ENCODE measurements at places on chromosomes 2 and 18.

DNA sequence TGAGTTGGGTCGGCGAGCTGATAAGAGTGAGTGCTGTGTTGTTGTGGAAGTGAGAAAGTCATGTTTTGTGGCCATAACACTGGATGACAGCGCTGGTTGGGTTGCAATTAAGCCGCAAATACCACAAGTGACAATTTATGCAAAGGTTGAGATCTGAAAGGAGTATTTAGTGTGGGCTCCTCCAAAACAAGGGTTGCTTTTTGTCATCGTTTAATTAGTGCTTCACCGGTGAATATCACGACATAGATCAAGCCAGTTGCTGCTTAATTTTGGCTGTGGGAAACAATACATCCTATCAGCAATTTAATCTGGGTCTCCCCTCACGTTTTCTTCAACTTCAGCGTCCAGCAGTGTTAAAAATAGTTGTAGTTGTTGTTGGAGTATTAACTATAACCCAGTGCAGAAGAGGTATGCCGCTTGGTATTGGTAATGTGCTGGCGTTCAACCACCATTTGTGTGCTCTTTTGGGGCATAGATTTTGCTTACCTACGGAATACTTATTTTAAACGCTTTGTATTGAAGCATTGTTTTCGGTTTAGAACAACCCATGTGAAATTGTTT is 662 bp downstream of the ACVR2A start:
- DNase-seq = no peak

DNA sequence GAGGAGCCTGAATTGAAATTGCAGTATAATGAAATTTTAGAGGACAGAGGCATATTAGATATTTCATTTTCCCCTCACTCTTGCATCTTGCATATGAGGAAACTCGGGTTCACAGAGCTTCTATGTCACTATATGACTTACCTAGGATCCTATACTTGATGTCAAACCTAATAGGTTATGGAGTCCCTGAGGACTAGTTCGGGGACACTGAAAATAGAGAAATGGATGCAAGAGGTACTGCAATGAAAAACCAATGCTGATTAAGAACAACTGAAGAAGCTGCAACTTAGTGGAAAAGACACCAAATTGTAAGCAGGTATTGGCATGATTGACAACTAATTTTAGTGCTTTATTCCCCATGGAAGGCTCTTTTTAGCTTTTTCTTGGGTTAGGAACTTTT is 210.1 kb downstream of the IKZF2 start:
- no peak for DNase-seq

GRCh38 chr18:7871560-7872456 is 304.7 kb downstream of the PTPRM start:
- no peak for DNase-seq

GRCh38 chr2:240353086-240353798 is 82.2 kb upstream of the GPC1 start:
- DNase-seq = no peak

DNA sequence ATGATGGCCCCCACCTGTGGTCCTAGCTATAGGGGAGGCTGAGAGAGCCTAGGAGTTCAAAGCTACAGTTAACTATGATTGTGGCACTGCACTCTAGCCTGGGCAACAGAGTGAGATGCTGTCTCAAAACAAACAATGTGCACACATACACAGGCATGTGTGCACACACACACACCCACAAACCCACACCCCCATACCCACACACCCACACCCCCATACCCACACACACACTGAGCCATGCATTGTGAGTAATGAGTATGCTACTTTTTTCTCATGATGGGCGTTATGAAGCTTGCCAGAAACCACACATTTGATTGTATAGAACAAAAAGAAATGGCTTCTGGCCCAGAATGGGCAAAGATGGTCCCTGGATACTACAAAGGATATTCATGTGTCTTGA is 691.1 kb downstream of the SLC4A3 start:
- DNase-seq = no peak

DNA sequence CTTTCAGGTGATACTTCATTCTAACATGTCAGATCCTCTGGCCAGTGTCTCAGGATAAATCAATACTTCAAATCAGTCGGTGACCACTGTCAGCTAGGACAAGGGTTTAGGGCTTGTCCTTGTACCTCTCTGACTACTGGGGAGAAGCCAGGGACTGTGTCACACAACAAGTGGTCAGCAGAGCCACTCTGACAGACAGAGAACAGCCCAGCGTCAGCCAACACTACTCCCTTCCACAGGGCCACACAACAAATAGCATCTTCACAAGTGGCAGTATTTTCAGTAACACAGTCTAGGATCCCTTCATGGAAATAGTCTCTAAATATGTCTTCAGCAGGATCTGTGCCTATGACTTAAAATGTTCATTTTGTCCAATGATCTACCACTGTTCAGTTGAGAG is 14.2 kb downstream of the FLACC1 start:
- no peak for DNase-seq

DNA sequence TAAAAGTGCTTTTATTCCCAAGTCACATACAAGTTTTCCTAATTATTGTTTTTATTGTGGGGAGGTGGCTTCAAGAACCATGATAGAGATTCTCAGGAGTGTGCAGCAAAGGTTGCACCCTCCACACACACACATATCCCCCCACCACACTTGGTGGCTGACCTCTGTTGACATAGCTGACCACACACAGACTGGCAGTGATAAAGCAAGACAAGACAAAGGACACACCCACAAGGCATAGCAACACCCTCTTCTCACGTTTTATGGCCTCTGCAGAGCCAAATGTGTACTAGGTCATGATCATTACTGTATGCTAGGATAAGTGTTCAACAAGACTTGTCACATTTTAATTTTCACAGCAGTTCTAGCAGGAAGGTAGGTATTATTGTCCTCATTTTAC is 143.0 kb upstream of the EPC2 start:
- DNase-seq = no peak

DNA sequence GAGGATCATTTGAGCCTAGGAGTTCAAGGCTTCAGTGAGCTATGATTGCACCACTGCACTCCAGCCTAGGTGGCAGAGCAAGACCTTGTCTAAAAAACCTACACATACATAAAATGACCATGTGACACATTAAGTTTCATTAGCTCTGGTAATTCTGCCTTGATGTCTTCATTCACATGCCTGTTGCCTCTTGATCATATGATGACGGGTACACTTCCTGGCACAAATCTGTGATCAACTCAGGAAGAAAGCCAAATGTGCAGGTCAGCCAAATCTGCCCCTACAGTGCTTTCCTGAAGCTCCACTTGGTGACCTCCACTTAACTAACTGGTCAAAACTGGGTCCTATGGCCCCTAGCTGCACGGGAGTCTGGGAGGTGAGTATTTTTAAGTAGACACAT is 54.4 kb upstream of the B3GNT7 start:
- no peak for DNase-seq

- no peak for DNase-seq
These were observed 38.5 kb downstream of the ASAP2 start for GRCh38 chr2:9244985-9245544.

DNA sequence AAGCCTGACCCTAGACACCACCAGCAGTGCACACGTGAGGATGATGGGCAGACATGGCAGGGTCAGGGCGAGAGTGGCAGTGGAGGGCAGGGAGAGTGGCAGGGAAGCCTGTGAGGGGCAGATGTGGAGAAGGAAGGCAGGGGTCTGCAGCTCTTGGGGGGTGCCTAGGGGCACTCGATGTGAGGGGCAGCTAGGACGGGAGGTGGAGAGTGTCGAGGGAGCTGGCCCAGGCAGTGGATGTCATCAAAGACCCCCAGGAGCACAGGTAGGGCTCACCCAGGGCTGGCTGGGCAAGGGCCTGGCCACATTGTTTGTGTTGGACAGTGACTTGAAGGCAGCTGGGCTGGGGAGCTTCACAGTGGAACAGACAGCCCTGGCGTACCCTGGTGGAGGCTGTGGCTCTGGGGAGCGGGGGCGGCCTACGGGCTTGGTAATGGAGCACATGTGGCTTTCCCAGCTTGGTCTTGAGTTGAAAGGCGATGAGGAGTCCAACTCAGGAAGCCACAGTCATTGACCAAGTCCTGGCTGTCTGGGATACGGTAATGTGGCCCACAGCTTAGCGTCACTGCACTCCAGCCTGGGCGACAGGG is 87.1 kb downstream of the RTP5 start:
- no peak for DNase-seq

GRCh38 chr2:48108455-48108854 is 202.2 kb upstream of the FBXO11 start:
- DNase-seq = no peak

GRCh38 chr2:142944264-142944663 is 66.8 kb downstream of the KYNU start:
- no peak for DNase-seq

- no peak for DNase-seq
These were observed 9.1 kb upstream of the C1GALT1C1L start for GRCh38 chr2:43685357-43685756.

GRCh38 chr2:71516253-71516888 is 63.0 kb downstream of the DYSF start:
- no peak for DNase-seq

DNA sequence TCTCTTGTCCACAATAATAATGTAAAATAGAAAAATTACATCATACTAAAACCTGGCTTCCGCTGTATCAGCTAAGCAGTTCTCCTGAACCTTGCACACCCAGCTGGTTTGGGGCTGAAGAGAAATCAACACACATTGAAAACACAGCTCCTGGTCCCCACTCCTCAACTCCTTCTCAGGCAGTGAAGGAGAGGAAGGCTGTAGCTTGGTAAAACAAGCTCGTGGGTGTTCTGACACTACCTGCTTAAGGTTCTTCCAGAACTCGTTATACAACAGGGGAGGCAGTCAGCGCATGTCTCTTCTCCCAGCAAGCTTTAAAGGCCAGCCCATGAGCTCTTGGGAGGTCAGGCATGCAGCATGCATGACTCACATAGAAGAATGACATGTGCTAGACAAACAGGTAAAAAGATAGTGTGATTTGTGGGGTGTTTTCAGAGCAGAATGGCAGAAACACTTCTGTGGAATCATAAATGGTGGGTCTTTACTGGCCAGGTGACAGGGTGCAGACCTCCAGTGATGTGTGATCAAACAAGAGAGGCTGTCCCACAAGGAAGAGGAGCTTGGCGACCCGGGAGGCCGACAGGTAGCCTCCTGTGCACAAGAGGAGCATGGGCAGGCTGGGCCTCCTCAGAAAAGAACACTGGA is 69.1 kb downstream of the UXS1 start:
- no peak for DNase-seq

- DNase-seq = no peak
These were observed 4.8 kb upstream of the RNF138 start for GRCh38 chr18:32086881-32087280.

DNA sequence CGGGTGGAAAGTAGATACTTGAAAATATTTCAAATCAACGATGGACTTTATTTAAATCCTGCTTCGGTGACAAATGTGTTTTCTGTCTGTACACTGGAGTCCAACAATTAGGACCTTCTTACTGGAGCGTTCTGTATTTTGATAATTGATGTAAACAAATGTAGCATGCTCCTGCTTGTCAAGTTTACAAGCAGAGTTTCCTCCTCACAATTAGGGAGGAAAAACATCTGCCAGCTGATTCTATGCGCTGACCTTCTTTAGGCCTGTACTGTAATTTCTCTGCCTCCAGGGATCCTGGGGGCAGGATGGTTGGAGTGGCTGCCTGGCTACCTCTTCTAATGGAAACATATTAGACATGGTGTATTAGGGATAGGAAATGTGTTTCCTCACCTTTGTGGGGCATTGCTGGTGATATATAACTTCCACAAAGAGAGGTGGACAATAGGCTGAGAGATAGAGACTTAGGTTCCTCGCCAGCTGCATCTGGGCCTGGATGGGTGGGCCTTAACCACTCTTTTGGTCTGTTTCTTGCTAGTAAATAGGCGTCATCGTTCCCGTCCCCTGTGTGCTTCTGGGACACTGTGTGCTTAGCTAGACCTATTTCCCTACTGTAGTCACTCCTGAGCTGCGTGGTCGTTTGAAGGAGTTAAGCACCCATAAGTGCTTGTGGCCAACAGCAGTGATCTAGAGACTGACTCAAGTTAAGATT is 19.3 kb downstream of the GATA6 start:
- no peak for DNase-seq

DNA sequence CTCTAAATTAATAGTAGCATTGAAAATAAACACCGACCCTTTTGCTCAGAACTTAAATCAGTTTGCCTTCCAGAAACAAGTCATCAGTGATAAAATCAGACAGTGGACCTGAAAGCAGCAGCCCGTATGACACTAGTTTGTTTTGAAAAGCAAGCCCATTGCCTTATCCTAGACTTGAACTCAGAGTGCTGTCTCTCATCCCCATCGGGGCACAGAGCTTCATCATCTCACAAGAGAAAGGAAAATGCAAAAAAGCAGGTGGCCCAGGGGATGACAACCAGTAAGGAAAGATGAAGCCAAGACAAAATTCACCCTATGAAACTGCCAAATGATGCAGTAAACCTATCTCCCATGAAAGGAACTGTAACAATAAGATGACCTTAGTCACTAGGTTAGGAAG is 71.2 kb downstream of the CERKL start:
- no peak for DNase-seq

DNA sequence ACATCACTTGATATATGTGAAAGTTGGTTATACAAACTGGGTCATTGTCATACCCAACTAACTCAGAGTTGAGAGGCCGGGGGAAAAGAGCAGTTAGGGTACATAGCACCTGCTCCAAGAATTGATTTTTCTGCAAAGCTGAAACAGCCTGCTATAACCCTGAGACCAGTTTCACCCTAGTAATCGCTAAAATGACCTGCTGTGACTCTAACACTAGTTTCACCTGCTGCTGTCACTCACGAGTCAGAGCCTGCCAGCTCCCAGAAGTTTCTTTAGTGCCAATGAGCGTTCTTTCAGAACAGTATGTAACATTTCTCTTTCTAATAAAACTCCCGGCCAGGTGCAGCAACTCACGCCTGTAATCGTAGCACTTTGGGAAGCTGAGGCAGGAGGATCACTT is 28.0 kb downstream of the SRSF7 start:
- no peak for DNase-seq

DNA sequence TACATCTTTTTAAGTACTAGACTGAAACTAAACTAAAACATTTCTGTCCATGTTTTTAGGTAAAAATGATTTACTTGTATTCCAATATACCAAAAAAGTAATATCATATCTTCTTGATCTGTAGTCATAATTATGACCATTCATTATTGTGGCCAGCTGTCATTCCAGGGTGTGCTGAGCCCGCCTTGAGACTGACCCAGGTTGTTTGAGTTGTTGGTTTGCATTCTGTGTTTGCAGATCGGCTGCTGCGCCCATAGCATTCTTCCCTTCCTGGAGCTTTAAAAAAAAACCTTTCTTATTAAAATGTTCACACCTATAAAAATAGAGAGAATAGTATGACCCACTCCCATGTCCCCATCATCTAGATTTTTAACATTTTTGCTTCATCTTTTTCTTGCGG is 101.9 kb downstream of the PRKCE start:
- DNase-seq = no peak

DNA sequence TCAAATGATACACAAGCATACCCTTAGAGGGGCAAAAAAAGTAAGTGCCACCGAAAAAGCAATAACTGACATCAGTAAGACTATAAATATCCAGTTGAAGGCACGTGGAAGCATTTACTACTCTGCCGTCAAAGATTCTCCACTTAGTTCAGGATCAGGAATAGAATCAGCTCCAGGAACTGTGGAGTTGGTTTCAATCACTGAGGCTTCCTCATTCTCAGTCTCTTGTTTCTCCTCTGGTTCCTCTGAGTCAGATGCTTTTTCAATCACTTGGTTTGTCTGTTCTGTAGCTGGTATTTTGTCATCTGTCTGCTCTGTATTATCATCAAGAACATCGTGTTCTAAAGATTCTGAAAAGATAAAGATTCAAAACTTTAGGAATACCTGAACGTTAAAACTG is 72.2 kb downstream of the LNPK start:
- DNase-seq = no peak

- no peak for DNase-seq
These were observed 27.7 kb downstream of the SMAD7 start for GRCh38 chr18:48922801-48923730.

- no peak for DNase-seq
These were observed 1616.8 kb upstream of the ACVR2A start for GRCh38 chr2:146228020-146228393.

All from nucleus accumbens (tissue), 56 donors.